ENCODE measurements at places on chromosomes 4 and X.

GRCh38 chr4:23881052-23881501 lies 8.8 kb downstream of the PPARGC1A start:
- DNase-seq = peak; percentile 9

- DNase-seq = no peak
These were observed 98.2 kb upstream of the HHIP start for GRCh38 chr4:144547678-144548298.

GRCh38 chr4:174084542-174084941 lies 198.9 kb downstream of the FBXO8 start:
- DNase-seq = no peak

GRCh38 chr4:4289055-4289454 lies 899 bp downstream of the LYAR start:
- no peak for DNase-seq

DNA sequence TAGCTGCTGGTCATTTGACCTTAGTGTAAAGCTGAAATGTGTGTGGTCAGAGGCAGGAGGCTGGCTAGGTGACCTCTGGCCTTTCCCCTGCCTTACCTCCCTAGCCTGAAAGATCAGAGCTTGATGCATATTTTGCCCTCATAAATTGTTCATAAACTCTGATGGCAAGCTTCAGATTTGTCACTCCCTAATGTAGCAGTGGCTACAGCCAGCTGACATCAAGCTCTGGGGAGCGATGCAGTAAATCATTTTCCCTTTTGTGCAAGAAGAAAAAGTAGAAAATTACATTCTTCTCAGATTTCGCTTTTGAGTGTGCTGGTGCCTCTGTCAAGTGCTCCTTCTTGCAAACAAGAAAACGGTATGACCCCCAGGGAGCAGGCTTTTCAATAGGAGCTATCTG lies 87.7 kb upstream of the MAGEA4 start:
- DNase-seq = no peak

- no peak for DNase-seq
These were observed 1212.2 kb upstream of the TENM3 start for GRCh38 chr4:181030961-181031360.

DNA sequence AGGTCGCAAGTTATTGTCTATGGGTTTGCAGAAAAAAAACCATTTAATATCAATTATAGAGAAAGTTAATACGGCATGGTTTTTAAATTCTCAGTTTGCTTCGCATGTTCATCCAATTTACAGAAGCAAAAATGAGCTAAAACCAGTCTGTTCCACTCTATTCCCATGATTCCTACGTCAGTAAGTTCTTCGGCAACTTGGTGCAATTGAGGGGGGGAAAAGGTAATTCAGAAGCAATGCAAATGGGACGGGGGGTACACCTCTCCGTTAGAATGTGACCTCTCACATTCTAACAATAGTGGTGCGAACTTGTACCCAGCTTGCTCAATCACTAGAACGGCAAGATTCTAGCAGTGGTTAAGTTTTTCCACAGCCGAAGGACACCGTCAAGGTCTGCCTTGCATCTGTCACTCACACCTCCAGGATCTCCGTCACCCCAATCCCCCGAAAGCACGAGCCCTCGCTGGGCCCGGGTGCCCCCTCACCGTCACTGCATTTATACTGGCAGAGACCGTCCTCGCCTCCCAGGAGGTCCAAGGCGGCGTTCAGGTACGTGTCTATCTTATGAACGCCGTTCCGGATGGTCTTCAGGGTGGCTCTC lies 653 bp downstream of the PLA2G12A start:
- DNase-seq = peak; percentile 17

GRCh38 chr4:110108422-110108821 lies 90.0 kb downstream of the ELOVL6 start:
- no peak for DNase-seq

DNA sequence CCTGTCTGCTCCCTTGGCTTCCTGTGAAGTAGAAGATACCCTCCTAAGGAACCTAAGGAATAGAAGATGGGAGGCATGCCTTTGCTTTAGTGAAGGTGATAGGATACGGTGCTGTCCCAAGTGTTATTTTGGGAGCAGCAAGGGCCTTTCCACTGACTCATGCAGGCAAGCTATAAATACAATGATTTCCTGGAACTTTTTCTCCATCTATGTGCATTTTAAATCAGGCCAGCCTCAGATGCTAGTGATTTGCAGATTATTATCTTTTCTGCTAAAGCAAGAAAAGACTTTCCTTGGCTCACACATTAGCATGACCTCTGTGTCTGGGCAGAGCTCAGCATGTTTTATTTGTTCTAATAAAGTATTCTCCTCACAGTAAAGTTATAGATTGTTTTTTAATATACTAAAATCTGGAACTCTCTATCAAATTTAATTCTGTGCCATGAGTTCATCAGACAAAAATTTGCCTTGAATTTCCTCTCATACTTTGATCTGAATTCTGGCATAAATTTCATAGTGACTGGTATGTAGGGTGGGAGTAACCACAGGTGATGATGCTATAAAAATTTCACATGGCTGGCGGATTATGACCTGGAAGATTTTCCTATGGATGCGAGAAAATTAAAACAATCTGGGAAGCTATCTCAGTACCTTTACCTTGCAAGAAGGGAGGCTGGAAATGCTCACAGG lies 131.7 kb downstream of the REPS2 start:
- DNase-seq = no peak

DNA sequence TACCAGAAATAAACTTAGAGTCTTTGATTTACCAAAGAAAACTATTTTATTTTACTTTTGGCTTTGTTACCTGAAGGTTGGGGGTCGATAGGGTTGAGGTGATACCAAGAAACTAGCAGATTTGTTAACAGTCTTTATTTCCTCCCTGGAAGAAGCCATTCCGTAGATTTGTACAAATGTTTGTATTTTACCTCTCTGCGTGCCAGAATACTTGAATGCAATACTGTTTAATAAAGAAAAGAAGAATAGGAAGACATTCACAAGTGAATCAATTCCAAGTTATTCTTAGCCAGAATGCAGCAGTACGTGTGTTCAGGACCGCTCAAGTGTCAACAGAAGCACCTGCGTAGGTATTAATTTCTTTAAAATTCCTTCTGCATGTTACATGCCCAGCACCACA lies 260.3 kb upstream of the TENM3 start:
- no peak for DNase-seq

GRCh38 chr4:67603310-67604028 lies 44.9 kb downstream of the STAP1 start:
- no peak for DNase-seq

GRCh38 chr4:142473960-142474338 lies 372.2 kb downstream of the INPP4B start:
- DNase-seq = no peak

GRCh38 chr4:187357045-187357643 lies 633.5 kb upstream of the FAT1 start:
- DNase-seq = no peak

GRCh38 chr4:74305000-74305399 lies 3.3 kb upstream of the EPGN start:
- no peak for DNase-seq

DNA sequence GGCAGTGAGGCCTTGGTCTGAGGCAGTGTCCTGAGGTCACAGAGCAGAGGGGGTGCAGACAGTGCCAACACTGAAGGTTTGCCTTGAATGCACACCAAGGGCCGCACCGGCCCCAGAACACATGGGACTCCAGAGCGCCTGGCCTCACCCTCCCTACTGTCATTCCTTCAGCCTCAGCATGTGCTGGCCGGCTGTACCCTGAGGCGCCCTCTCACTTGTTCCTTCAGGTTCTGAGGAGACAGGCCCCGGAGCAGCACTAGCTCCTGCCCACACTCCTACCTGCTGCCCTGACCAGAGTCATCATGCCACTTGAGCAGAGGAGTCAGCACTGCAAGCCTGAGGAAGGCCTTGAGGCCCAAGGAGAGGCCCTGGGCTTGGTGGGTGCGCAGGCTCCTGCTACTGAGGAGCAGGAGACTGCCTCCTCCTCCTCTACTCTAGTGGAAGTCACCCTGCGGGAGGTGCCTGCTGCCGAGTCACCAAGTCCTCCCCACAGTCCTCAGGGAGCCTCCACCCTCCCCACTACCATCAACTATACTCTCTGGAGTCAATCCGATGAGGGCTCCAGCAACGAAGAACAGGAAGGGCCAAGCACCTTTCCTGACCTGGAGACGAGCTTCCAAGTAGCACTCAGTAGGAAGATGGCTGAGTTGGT lies 2.4 kb downstream of the MAGEA12 start:
- no peak for DNase-seq

DNA sequence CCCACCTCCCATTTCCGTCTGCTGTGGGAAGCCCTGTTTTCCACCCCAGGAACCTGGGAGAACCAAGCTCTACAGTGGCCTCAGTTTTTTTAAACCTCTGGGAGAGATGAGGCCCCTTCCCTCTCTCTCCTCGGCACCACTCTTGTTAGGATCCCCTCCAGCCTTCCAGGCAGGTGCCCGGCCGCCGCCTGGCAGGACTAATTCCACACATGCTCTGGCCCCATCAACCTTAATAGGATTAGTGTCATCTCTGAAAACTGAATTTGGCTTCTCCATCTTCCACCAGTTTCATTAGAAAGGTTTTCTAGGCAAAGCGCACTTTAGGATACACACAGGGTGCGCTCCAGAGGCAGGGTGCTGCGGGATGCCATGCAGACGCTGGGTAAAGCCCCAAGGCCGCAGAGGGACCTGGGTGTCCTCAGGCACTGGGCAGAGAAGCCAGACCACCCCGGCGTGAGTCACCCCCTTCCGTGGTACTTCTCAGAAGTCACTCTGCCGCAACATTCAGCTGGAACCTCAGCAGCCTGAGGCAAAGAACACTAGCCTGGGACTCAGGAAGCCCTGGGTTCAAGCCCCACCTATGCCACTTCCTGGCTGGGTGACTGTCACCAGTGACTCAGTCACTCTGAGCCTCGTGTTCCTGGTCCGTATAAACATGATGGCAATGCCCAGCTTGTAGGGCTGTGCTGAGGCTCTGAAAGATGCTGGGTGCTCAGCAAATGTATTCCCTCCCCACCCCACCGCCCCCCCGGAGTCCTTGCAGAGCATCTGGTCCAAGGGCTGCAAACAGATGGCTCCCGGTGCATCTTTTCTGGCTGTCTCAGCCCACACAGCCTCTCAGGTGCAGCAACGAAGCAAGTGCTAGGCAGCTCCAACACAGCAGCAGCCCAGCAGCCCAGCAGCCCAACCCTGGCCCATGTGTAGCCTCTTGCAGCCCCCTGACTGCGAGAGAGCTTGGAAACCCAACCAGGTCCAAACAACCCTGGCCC lies 29.1 kb downstream of the PPP2R2C start:
- no peak for DNase-seq

Data from amniotic epithelial cell (primary cell).